ENCODE measurements at places on chromosomes 11 and 22. TPM values are rescaled to one million over a fixed set of nuclear protein-coding genes. Genes with fewer than 3 reads are reported as not detected.

DNA sequence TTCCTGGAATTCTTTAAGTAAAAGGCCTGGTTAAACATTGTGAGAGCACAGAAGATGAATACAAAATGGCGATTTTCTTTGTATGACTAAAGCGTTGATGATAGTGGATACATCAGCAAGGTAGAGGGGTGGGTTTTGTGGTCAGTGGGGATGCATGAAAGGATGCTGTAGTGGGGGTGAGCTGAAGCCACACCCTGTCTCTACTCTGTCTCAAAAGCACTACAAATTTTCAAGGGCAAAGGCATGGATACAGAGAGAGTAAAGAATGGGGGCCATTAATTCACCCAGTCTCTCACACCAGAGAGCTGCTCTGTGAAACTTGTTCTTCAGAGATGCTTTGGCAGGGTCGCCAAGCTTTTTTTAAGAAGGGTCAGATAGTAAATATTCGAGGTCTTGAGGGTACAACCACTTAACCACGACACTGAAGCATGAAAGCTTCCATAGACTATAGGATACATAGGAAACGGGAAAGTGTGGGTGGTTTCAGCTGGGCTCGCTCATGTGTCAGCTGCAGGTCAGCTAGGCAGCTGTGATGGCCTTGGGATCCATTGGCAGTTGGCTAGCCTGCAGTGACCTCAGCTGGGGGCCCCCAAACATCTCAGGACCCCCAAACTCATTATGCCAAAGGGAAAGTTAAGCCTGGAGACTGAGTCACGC lies 8.3 kb downstream of the TMEM138 start:
- H3K4me1 ChIP-seq = no peaks in the 10 kb centered on the region
- no peak overlapping the region for H3K4me3 ChIP-seq

GRCh38 chr11:134001088-134001487 lies 44.3 kb upstream of the IGSF9B start:
- H3K4me3 ChIP-seq = no peak overlapping the region
- H3K27me3 ChIP-seq = no peaks in the 10 kb centered on the region
- H3K36me3 ChIP-seq = no peaks in the 10 kb centered on the region
- no peaks in the 10 kb centered on the region for H3K4me1 ChIP-seq

- H3K4me1 ChIP-seq = peaks cover 7% of the 10 kb centered on the region
Measured at GRCh38 chr11:8913961-8914660, 3.1 kb downstream of the AKIP1 start.

- H3K27ac ChIP-seq = no peak overlapping the region
- peaks cover 29% of the 10 kb centered on the region for H3K4me1 ChIP-seq
- H3K4me3 ChIP-seq = no peak overlapping the region
- no peaks in the 10 kb centered on the region for H3K36me3 ChIP-seq
- H3K27me3 ChIP-seq = no peaks in the 10 kb centered on the region
- DNase-seq = no peak
Measured at GRCh38 chr11:133930767-133931448, 25.9 kb downstream of the IGSF9B start.

DNA sequence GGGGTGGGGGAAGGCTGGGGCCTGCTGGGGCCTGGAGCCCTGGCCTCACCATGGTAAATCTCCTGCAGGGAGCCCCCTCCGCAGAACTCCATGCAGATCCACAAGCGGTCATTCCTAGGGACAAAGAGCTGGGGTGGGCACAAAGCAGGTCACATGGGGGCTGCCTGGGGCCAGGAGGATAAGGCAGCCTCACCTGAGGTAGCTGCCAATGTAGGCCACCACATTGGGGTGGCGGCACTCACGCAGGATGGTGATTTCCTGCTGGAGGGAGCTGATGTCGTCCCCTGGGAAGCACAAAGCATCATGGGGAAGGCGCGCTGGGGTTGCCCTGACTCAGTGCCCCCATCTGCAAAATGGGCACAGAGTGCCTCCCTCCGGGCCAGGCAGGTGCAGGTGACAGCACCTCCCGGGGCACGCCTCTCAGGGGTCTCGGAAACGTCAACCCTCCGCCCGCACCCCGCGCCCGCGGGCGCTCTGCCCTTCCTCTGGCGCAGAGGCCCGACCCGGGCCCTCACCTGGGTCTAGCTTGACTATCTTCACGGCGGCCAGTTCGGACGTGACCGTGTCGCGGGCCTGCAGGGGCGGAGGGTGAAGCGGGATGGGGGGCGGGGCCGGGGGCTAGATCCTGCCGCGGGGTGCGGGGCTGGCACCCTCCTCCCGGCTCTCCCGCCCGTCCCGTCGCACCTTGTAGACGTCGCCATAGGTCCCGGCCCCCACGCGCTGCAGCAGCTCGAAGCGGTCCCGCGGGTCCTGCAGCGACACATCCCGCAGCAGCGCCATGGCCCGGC lies 450 bp downstream of the MAP4K2 start:
- peaks cover 28% of the 10 kb centered on the region for H3K4me1 ChIP-seq
- H3K27ac ChIP-seq = peak overlapping the region; percentile 92

- H3K36me3 ChIP-seq = no peaks in the 10 kb centered on the region
- no peak overlapping the region for H3K27ac ChIP-seq
- no peaks in the 10 kb centered on the region for H3K4me1 ChIP-seq
- DNase-seq = no peak
- no peak overlapping the region for H3K4me3 ChIP-seq
Measured at GRCh38 chr11:21007297-21007696, 337.9 kb downstream of the NELL1 start.

GRCh38 chr11:22798901-22799300 lies 30.7 kb downstream of the SVIP start:
- H3K36me3 ChIP-seq = no peaks in the 10 kb centered on the region
- H3K27ac ChIP-seq = no peak overlapping the region
- no peak for DNase-seq
- H3K27me3 ChIP-seq = peaks cover 24% of the 10 kb centered on the region
- no peak overlapping the region for H3K4me3 ChIP-seq

CD3D gene
- 1.0 TPM for total RNA-seq

GGT5 gene
- total RNA-seq = 0.57 TPM

OTOG gene
- total RNA-seq = 0.07 TPM

DNA sequence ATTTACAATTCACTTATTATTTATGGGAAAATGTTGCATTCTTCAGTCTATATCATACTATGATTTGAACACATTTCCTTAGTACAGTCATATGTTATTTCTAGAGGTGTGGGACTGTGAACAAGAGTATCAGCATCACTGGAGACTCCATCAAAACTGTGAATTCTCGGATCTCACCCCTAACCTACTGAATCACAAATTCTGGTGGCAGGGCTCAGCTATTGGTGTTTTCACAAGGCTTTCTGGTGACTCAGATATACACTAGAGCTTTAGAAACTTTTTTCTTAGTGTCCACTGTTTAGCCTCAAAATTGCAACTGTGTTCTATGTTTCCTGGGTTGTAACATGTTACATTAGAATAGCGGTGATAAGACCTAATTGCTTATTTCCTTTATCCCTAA lies 352.9 kb upstream of the DDI1 start:
- H3K4me3 ChIP-seq = no peak overlapping the region
- no peaks in the 10 kb centered on the region for H3K4me1 ChIP-seq
- no peaks in the 10 kb centered on the region for H3K36me3 ChIP-seq
- H3K27me3 ChIP-seq = no peaks in the 10 kb centered on the region

GRCh38 chr11:61139387-61139786 lies 21.8 kb downstream of the VPS37C start:
- H3K27me3 ChIP-seq = no peaks in the 10 kb centered on the region
- no peak overlapping the region for H3K27ac ChIP-seq
- H3K36me3 ChIP-seq = 0 out of 2 replicates have a peak, but pooled peaks cover 5% of the 10 kb centered on the region

RIMBP3B gene
- total RNA-seq = 0.25 TPM

Measured in HCT116 (cell line).